Lung (tissue), 17 donors: ENCODE measurements at places on chromosomes 5 and 9. TPM values are rescaled to one million over a fixed set of nuclear protein-coding genes. Genes with fewer than 3 reads are reported as not detected.

Gene GABRA1
- total RNA-seq, result not detected

Gene PCA3
- total RNA-seq, result not detected

Gene FNBP1
- 34.5 TPM for total RNA-seq

- no peak for DNase-seq
Measured at GRCh38 chr5:165130656-165131055, 1625.2 kb downstream of the MAT2B start.

DNA sequence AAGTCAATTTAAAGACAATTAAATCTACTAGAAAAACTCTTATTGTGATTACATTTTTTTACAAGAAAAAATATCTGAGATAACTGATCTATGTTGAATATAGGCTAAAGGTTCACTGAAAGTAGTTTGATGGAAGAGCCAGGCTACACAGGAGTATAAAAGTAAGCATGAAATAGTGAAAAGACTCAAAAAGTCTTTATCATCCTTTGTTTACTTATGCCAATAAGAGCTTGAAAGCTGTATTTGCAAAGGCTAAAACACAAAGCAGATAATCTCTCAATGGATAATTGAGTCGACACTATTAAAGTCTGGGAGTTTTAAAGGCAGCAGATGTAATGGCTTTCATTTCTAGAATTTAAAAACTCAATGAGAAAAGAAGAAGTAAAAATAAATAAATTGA lies 42.0 kb downstream of the SSBP2 start:
- no peak for DNase-seq

DNA sequence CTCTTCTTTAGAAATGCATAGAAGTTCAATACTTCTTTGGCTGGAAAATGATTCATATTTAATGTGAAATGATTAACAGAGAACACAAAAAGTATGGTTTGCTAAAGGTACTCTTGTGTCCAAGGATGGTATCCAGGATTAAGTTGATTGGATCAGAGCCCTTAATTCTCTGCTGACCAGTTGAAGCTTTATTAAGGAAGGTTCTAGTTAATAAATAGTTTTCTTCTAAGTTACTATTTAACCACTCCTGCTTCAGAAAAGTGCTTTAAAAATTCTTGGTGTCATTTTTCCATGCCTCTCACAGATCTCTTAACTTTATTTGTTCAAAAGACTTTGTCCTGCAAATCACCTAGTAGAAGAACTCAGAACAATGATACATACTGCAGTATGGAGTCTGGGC lies 134.3 kb downstream of the MEF2C start:
- no peak for DNase-seq

DNA sequence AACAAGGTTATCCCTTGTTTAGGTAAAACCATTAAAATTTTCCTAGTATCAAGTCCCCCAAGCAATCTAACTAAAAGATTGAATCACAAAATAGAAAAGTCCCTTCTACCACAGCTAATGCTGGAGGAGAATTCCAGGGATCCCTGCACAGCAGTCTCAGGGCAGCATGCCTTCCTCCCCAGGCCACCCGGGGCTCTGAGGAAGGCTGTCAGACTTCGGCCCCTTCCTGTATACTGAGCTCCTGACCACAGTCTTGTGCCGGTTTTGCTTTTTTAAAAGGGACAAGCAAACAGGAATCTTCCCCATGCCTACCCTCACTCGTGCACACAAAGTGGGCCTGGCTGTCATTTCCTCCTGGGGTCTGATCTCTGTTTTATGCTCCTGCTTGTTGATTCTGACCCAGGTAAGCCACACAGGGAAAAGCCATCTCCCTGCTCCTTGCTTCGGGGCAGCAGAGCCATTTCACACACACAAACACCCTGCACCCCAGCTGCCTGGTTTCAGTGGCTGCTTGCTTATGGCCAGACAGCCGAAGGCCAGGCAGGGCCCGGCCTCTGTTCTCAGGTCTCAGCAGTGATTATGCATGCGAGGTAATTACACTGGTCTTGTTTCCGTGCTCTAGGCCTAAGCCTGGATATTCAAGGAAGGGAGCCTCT lies 211.9 kb downstream of the NXNL2 start:
- DNase-seq, result peak; percentile 38
